Activated CD8-positive, alpha-beta memory T cell treated with anti-CD3 and anti-CD28 coated beads for 24 hours (primary cell): ENCODE measurements at places on chromosomes 3 and 15.

- DNase-seq, result no peak
Measured at GRCh38 chr3:156716105-156716862, 41.9 kb downstream of the TIPARP start.

DNA sequence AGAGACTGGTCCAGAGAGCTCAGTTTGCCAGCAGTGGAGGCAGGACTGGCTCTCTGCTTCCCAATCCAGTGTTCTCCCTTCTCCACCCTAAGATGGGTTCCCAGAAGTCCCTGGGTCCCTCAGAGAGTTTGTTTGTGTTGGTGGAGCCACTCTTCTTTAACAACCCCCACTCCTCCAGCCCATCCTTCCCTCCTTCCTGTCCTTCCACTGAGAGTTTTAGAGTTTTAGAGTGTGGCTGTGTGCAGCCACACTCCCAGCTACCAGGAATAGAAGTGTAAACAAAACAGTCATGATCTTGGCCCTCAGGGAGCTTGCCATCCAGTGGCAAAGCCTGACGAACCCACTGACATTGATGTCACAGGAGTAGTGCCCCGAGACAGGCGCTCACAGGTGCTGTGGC, 12.5 kb upstream of the FBLN2 start:
- DNase-seq, result no peak

GRCh38 chr3:49456466-49456865, 13.6 kb upstream of the DAG1 start:
- no peak for DNase-seq

DNA sequence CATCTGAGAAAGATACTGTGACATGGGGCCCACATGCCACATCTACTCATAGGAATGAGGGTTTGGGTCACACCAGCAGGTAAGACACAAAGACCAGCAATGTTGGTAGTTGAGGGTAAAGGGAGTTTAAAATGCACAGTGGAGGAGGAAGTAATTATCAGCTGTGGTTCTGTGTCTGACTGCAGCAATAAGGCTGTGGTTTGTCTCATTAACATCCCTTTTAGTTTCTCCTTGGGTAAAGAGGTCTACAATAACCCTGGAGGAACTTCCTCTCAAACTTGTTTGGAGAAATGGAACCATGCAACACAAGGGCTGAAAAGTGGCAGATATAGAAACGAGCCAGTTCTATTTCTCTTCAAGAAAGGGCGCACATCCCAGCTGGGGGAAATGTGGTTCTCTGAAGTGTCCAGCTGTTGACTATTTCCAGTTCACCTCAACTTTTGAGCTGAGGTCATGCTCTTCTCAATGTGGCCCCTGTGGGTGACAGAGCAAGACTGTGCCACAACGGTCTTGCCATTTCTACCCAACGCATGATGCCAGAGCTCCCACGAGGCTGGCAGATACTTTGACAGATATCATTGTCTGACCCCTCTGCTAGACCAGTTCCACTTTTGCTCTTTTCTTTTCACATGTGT, 234.3 kb downstream of the SQOR start:
- no peak for DNase-seq

- no peak for DNase-seq
Measured at GRCh38 chr3:146222204-146223046, 28.5 kb downstream of the PLSCR4 start.

DNA sequence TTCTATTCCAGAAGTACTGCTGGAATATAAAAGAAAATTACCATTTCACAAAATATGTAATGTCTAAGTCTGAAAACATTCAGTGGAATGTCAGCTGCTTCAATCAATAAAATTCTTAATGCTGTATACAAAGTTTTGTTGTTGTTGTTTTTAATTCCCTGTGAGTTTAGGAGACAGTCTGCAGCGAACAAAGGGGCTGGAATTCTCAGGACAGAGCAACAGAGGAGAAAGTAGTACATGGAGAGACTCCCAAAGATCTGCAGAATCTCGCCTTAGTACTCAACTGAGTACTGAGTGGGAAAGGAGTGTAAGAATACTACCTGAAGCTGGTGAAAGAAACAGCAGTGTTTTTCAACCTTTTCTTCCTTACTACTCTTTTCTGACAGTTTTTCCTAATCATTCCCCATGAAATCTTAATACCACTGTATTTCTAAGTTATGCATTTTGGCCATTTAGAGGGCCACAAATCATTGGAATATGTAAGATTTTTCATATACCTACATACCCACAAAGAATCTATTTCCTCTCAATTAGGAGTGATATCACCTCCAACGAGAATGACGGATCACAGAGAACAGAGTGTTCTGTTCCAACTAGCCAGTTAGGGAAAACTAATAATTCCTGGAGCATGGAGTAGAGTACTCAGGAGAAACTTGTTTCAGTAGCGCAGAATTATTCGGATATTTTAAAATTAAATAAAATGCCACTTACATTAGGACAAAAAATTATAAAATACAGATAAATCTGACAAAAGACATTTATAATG, 16.0 kb downstream of the ANKRD28 start:
- no peak for DNase-seq

DNA sequence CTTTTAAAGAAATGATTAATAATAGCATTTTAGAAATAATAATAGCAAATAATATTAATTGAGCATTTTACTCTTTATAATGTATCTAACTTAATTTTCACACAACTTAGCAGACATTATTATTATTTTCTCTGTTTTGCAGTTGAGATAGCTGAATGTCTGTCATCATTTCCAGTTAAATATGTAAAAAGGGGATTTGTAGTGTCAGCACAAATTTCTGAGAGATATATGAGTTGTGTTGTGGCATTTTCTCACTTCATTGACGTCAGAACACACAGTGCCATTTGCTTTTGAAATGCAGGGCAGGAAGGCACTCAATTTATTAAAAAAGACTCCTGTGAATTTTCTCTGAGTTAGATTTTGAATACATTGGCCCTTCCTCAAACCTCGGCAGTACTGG, 111.0 kb downstream of the GRM7 start:
- no peak for DNase-seq

DNA sequence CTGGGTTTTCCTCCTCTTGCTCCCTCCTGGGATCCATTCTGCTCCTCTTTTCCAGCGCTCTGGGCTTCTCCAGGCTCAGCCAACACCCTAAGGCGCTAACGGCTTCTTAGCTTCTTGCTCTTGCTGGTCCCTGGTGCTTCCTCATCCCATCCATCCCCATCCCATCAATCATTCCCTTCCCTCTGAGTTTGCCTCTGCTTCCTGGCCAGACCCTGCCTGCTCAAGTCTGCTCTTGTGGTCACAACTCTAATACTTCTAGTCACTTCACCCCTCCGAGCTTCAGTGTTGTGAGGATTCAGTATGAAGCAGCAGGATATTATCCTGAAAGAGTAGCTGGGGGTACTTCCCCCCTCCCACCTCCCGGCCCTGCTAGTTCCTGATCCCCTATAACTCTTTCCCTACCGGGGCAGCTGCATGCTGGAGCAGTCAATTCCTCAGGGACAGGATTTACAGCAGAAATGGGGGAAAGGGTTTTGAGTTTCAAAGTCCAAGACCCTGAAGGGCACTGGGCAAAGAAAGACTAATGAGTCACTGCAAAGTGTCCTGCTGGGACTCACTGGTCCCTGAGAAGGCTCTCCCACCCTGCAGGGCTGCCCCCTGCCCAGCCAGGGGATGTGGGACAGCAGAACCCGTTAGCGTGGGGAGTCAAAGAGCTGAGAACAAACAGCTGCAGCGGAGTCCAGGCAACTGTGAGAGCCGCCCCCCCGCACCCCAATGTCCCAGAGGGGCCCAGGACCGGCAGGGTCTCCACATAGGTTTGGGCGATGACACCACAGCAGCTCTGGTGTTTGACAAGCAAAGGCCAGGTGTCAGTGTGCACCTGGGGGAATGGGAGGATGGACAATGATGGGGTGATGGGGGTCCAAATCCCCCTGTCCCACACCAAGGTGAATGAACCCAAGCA, 2.3 kb upstream of the SYNM start:
- DNase-seq, result peak; percentile 41

DNA sequence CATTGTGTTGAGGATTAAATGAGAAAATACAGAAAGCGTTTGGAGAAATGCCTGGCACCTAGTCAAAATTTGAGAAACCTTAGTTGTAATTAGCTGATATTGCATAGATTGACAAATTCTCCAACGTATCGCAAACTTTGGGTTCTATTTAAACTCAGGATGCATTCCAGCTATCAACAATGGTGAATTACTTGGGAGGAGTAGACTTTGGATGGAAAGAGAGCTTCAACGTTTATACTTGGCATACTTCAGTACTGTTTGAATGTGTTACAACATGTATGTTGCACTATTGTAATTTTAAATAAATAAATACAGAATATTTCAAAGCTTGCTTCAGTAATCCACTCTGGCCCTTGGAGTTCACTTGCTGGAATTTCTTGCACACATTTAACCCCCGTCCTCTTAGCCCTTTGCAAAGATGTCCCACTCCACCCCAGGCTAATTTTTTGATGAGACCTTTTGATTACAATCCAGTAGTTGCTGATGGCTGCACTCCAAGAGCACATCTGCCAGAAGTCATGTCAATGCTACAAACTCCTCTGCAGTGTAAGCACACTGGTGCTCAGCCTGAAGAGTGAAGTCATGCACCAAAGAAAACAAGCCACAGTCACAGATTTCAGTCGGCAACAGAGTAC, 4.7 kb upstream of the DIS3L start:
- no peak for DNase-seq

GRCh38 chr15:55402707-55403106, 5.5 kb downstream of the CCPG1 start:
- DNase-seq, result no peak

- DNase-seq, result no peak
Measured at GRCh38 chr3:57464801-57465200, 79.3 kb downstream of the DNAH12 start.

DNA sequence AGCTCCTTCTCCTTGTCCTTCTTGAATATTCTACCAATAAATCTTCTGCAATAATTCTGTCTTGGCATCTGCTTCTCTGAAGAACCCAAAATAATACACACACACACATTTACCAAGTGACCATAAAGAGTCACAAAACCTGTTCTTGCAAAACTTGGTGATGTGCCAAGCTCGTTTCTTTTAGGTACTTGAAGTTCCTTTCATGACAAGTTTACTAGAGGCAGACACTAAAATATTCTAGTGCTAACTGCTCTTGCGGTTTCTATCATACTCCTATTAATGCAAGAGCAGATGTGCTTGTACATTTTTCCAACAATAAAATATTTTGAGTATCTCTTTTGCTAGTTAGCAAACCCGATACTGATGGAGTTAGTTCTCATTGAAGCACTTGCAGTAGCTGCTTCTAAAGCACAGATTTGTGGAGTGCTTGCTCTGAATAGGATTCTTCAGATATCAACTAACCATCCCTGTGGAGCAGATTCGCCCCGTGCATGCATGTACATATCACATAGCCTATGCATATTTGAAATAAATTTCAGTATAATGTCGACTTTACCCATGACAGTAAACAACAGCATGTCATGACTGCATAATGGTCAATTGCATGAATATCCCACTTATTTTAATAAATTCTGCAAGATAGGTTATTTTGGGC, 23.2 kb downstream of the HHLA2 start:
- DNase-seq, result no peak
